ENCODE measurements at places on chromosomes 1 and 21. TPM values are rescaled to one million over a fixed set of nuclear protein-coding genes. Genes with fewer than 3 reads are reported as not detected.
A peak's percentile ranks its signal among the peaks of the same experiment; 100 is the strongest.

Gene CRB1
- 0.59 TPM for total RNA-seq

Gene SPRR2G
- not detected for total RNA-seq

DNA sequence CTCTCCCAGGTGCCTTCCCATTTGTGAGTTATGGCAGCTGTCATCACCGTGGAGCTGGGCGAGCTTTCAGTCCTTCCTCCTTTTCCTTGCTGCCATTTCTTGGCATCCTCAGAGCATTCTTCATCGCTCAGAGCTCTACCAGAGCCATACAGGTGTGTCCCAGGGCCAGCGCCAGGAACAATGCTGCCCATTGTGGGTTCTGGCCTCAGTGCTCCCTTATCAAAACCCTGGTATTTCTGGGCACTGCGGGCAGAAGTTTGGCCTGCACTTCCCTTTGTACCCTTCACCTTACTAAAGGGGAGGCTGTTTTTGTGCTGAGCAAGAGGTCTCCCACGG is 28.5 kb downstream of the RASSF5 start:
- DNase-seq: peak; percentile 1

- DNase-seq: no peak
Observed at GRCh38 chr1:7482077-7482476, 289.0 kb upstream of the VAMP3 start.

GRCh38 chr1:41101950-41102607 is 80.6 kb upstream of the SLFNL1 start:
- DNase-seq: no peak

DNA sequence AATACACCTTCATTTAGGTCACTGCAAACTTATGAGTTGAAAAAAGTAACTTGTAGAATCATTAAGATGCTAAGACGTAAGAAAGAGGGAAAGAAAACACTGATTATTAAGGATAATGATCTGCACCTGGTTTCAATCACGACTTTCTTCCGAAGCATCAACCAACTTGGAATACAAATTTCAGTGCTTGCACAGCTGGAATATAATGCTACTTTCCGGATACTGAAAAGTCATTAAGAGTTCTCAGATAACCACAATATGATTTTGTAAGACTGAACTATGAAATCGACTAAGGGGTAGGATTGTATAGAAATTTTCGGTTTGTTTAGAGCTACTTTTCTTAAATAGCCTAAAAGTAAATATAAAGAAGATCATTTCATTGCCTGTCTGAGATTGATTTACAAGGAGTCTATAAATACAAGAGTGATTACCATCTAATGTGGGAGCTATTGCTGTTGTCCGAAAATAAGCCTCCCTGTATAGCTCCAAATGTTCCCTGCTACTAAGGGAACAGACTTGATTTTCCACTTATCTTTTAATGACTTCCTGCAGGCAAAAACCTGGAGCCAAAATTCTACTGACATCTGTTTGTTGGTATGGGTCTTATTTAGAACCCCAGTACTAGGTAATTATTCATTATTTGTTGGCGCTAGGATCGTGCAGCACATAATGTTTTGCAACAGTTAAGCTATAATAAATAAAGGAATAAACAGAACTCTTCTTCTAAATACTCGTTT is 673.3 kb downstream of the KCNT2 start:
- DNase-seq: no peak

DNA sequence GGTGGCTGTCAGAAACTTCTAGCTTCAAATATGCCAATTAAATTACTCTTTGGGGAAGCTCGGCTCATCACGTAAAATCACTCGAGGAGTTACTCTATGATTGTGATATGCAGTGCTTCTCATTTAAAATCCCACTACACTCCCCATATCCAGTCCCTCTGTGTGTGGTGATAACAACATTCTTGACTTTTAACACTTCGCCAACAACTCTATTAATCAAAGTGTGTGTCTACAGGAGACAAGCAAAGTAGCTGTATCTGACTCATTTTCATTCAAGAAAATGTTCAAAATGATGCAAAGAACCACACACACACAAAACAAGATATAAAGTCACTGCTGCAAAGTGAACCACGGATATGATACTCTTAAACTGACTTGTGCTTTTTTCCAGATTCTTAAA is 341.3 kb downstream of the DSCAM start:
- DNase-seq: no peak

DNA sequence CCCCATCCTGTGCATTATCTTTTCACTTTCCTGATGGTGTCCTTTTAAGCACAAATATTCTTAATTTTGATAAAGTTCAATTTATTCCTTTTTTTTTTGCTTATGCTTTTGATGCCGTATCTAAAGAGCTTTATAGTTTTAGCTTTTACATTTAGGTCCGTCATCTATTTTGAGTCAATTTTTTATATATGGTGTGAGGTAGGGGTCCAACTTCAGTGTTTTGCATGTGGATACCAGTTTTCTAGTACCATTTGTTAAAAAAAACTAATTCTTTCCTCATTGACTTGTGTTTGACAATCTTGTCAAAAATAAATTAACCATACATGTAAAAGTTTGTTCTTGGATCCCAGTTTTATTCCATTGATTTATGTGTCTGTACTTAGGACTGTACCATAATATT is 4.9 kb downstream of the MTF2 start:
- DNase-seq: no peak
